ENCODE measurements at places on chromosomes 3 and 15.

DNA sequence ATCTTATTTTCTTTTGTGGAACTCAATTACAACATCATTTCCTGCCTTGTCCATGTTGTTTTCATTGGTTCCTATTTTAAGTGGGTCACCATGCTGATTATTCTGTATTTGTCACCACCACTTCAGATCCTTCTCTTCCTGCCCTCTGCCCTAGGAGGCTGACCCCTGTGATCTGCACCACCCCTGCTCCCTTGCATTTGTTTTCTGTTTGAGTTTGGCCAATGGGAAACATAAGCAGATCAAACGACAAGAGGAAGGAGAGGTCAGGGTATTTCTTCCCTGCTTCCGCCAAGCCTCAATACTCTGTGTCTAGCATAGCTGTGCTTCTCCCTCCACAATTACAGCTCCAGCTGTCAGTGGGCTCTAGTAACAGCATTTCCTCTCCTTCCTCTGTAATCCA lies 71.6 kb downstream of the IMPG2 start:
- DNase-seq, result no peak

GRCh38 chr15:76905013-76905839 lies at the start of gene SCAPER:
TSS of gene SCAPER (minus strand) at chr15:76905340. CDS start at chr15:76883817, 21,523 bp downstream.
- peak; percentile 89 for DNase-seq

- no peak for DNase-seq
These were observed 27.2 kb upstream of the STT3B start for GRCh38 chr3:31505371-31506048.

DNA sequence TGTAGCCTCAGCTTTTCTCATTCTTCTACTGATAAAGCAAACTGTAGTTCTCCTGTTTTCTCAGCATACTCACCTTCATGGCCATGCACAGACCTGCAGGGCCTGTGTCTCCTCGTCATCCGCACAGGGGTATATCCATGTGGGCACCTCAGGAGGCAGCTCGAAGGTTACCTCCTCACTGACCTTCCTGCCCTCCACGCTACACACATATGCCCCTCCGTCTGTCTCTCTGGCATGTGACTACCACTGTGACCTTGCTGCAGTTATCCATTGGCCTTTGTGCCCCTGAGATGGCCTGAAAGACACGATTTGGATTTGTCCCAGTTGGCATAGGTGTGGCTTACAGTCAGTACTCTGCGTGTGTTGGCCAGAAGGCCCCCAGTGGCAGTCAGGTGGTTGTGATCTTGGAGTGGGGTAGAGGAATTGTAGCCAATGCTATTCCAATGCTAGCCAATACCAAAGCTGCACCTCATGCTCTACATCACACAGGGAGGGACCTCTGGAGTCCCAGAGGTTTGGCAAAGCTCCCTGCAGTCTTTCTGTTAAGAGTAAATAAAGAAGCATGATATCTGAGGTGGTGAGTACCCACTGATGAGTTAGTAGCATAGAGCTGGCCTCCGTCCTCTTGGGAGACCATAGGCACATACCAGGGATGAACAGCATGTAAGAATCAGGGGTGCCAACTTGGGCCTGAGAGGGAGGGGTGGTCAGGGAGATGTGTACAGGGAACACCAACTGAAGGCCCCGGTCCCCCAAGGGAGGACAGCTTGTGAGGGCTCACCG lies 143.4 kb downstream of the EEFSEC start:
- no peak for DNase-seq

DNA sequence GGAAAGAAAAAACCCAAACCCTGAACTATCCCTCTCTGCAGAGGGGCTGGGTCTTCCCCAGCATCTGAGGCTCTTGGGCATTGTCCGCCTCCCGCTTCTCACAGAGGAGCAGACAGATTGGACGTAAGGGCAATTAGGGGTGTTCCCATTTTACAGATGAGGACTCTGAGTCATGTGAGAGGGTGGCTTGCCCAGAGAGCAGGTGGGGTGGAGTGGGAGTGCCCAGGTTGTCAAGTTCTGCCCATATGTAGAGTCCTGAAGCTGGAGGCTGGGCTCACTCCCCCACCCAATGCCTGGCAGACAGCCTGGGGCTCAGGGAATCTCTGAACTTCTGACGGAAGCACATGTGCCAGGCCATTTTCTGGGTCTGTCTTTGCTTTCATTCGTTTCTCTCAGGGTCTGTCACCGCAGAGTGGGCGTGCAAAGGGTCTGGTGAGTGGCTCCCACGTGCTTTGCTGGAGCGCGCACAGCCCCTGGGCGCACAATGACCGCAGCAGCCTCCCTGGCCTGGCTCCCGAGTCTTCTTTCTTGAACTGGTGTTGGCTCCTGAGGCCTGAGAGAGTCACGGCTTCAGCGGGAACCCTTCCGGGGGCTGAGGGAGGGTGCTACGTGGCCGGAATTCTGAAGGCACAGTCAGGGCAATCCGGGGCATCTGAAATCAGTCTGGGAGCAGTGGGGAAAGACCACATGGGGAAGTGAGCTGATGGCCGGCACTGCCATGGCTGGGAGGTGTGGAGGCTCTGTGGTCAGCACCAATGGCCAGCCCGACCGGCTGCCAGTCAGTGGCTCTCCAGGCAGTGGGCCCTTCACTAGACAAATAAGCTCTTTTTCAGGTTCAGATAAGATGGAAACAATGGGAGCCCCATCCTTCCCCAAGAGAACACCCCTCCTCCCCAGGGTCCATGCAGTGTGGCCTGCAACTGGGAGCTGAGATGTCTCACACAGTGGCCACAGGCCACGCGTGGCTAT lies 1.1 kb upstream of the TRPM1 start:
- no peak for DNase-seq
